Brain microvascular endothelial cell (primary cell): ENCODE measurements at places on chromosomes 13 and 19.

- no peak for DNase-seq
Measured at GRCh38 chr13:112133499-112134390, 66.8 kb downstream of the SOX1 start.

DNA sequence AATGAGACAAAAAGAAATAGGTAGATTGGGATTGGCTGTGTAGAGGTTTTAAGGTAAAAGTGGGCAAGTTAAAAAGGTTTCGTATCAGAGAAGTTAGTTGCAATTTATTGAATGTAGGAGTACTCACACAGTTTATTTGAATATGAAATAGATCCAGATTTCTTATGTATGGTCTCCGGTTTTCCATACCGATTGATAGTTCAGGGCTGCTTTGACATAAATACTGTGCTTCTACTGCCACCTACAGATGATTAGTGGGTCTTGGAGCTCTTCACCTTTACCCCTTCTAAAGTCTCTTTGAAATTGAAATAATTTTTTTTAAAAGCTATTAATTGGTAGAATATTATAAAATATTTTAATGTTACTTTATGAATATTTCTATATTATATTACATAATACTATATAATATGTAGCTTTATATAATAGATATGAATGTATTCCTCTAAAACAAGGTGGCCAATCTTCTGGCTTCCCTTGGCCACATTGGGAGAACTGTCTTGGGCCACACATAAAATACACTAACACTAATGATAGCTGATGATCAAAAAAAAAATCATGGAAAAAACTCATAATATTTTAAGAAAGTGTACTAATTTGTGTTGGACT lies 7.7 kb upstream of the GPR18 start:
- peak; percentile 28 for DNase-seq

GRCh38 chr19:18292462-18292809 lies 11.0 kb upstream of the JUND start:
- DNase-seq, result no peak

GRCh38 chr19:3642987-3643673 lies 16.5 kb upstream of the CACTIN start:
- no peak for DNase-seq

DNA sequence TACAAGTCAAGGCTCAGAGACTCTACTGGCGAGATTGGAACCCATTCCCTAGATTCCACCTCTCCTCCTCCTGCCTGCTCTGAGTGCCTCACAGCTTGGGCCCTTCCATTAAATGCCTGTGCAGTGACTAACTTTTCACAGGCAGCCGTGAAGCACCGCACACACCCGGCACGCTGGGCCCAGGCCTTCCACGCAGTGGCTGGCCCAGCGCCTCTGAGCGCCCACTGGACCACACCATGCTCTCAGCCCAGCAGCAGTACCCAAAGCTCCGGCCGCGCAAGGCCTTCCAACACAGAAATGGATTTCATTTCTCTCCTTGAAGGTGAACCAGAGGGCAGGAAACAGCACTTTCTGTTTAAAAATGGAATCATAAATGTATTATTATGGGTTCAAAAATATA lies 26.0 kb downstream of the RAB20 start:
- no peak for DNase-seq

DNA sequence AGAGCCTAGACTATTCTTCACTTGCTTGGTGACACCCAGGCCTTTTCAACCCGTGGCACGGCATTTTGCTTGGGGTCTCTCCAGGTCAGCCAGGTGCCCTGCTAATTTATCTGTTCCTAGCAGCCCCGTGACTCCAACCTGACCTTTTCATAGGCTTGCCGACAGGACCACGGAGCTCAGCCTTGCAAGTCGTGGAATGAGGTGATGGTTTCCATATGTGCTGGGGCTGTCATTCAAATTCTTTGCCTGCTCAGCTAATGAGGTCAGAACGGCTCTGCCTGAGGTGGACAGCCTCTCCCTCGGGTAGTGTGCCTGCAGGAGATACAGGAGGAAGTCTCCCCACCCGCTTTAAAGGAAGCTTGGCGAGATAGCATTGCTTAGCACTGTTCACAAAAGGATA lies 61.0 kb downstream of the SHISA2 start:
- peak; percentile 42 for DNase-seq

- DNase-seq, result no peak
Measured at GRCh38 chr19:3024509-3024869, 4.6 kb downstream of the TLE2 start.

DNA sequence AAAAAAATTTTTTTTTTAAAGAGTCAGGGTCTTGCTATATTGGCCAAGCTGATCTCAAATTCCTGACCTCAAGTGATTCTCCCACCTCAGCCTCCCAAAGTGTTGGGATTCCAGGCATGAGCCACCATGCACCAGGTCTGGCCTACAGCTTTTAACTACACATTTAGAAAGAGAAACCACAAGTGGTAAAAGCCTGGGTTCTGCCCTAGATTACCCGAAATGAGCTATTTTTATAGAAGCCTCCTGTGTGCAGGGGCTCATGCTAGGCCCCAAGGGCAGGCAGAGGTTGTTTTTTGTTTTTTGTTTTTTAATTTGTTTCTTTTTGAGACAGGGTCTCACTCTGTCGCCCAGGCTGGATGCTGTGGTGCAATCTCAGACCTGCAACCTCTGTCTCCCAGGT lies 14.0 kb upstream of the MYADM start:
- no peak for DNase-seq

GRCh38 chr13:68987585-68987984 lies 1120.0 kb upstream of the ATXN8OS start:
- no peak for DNase-seq

GRCh38 chr13:20729633-20730585 lies 26.4 kb downstream of the IL17D start:
- no peak for DNase-seq

DNA sequence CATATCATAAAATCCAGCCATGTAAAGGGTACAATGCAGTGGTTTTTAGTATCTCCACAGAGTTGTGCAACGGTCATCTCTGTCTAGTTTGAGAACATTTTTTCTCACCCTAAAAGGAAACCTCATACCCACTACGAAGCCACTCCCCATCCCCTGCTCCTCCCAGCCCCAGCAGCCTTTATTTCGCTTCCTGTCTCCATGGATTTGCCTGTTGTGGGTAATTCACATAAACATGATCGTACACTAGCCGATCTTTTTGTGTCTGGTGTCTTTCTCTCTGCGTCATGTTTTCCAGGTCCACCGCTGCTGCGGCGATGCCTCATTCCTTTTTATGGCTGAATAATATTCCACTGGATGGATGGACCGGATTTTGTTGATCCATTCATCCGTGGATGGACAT lies 28.6 kb downstream of the BICRA start:
- peak; percentile 63 for DNase-seq

DNA sequence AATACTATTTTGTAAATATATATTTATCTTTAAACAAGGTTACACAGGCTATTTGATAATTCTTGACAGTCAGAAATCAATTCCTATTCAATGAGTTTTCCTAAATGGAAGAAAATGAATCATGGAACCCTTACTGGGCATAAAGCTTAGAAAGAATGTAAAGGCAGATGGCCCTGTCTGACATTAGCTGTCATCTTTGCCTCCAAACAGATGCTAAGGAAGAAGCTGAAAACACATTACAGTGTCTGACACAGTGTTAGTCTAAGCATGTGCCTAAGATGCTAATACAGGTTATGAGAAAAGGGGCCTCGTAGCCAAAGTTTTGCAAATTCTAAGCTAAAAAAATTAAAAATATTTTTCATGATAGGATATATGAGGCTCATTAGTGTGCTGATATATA lies 112.8 kb downstream of the ITGBL1 start:
- no peak for DNase-seq
